ENCODE measurements at places on chromosomes 2 and 18. TPM values are rescaled to one million over a fixed set of nuclear protein-coding genes. Genes with fewer than 3 reads are reported as not detected.
A peak's percentile ranks its signal among the peaks of the same experiment; 100 is the strongest.

- H3K4me1 ChIP-seq = no peaks in the 10 kb centered on the region
- peak; percentile 56 for DNase-seq
- H3K36me3 ChIP-seq = no peaks in the 10 kb centered on the region
- no peak overlapping the region for H3K4me3 ChIP-seq
- H3K27ac ChIP-seq = no peak overlapping the region
- H3K27me3 ChIP-seq = peaks cover 11% of the 10 kb centered on the region
Observed at GRCh38 chr2:239818531-239819011, 206.6 kb downstream of the NDUFA10 start.

GRCh38 chr2:28068527-28068926, 178.0 kb downstream of the BABAM2 start:
- no peak for DNase-seq
- H3K4me1 ChIP-seq = no peaks in the 10 kb centered on the region
- H3K27ac ChIP-seq = no peak overlapping the region
- no peaks in the 10 kb centered on the region for H3K27me3 ChIP-seq
- H3K36me3 ChIP-seq = no peaks in the 10 kb centered on the region

DNA sequence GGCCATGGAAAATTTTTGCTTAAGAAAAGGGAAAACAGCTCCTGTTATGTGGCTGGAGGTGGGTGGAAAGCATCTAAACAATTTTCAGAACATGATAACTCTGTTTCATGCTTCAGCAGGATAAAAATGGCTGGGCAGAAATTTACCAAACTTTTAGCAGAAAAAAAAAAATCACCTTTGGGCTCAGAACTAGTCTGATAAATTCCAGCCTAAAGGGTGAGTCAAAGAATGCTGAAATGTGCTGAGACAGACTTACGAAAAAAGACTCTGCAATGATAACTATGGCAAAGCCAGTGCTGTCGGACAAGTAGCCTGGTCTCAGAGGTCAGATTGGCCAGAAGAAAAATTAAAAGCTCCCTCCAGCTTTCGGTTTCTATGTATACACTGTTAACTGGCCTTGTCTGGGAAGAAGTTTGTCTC, 123.6 kb downstream of the LRATD1 start:
- no peak overlapping the region for H3K27ac ChIP-seq
- H3K27me3 ChIP-seq = no peaks in the 10 kb centered on the region
- no peaks in the 10 kb centered on the region for H3K36me3 ChIP-seq
- DNase-seq = no peak
- H3K4me1 ChIP-seq = no peaks in the 10 kb centered on the region
- H3K4me3 ChIP-seq = no peak overlapping the region

The GPR155 gene
- 0.80 TPM for polyA plus RNA-seq

- no peak for DNase-seq
- no peak overlapping the region for H3K4me3 ChIP-seq
- H3K36me3 ChIP-seq = no peaks in the 10 kb centered on the region
- H3K4me1 ChIP-seq = no peaks in the 10 kb centered on the region
Observed at GRCh38 chr2:137910641-137911040, 53.6 kb upstream of the HNMT start.

- H3K27ac ChIP-seq = no peak overlapping the region
- DNase-seq = no peak
- peaks cover 97% of the 10 kb centered on the region for H3K36me3 ChIP-seq
- no peaks in the 10 kb centered on the region for H3K27me3 ChIP-seq
- H3K4me3 ChIP-seq = no peak overlapping the region
Observed at GRCh38 chr2:229798446-229799155, 84.2 kb upstream of the DNER start.

DNA sequence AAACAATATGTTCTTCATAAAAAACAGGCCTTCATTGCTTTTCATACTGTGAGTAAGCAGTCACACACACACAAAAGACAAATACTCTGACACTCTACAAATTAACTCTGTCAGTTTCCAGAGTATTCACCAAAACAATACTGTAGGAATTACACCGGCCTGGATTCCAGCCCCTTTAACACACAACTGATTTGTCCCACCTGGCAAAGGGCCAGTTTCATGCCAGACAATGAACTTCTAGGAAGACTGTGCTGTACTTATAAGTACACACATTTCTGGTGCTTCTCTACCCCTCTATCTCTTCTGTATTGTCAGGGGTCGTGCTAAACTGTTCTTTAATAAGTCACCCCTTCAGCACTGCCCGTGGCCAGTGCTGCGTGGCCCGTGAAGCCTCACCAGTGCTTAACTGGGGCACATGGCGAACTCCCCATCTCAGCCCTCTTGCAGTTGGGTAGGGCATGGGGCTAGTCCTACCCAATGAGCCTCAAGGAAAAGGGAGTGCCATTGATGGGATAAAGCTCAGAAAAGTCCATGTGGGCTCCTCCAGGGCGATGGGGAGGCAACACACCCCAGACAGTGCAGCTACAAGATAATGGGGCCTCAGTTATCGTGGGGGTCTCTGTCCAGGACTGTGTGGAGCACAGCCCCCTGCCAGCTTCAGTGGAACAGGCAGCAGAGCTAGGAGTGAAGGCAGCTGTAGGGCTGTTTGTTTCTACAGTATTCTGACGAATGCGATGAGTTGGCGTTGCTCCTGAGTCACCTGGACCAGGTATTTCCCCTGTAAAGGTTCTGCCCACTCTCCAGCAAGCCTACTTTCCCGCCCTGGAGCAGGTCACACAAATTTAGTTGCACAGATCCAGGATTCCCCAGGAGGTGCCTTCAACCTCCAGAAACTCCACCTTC, 99.0 kb downstream of the SP3 start:
- H3K27me3 ChIP-seq = no peaks in the 10 kb centered on the region
- H3K36me3 ChIP-seq = no peaks in the 10 kb centered on the region
- H3K4me3 ChIP-seq = no peak overlapping the region

DNA sequence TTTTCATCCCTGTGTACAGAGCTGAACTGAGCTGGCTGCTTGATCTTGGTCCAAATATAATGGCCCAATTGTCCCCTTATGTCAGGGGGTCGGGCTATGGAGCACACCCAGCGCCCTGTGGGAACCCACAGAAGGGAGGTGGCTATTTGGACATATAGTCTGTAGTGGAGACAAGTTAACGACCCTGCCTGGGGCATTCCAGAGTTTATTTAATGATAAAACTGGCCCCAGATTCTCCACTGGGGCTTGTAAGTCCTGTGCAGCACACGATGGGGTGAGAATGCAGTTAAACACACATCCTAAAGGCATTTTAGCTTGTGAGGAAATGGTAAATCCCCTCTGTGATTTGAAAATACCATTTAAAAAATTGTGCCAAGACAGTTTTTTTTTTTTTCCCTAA, 72.9 kb downstream of the QPCT start:
- H3K36me3 ChIP-seq = no peaks in the 10 kb centered on the region
- no peak for DNase-seq
- no peak overlapping the region for H3K27ac ChIP-seq
- H3K27me3 ChIP-seq = no peaks in the 10 kb centered on the region
- peaks cover 13% of the 10 kb centered on the region for H3K4me1 ChIP-seq
- H3K4me3 ChIP-seq = no peak overlapping the region

DNA sequence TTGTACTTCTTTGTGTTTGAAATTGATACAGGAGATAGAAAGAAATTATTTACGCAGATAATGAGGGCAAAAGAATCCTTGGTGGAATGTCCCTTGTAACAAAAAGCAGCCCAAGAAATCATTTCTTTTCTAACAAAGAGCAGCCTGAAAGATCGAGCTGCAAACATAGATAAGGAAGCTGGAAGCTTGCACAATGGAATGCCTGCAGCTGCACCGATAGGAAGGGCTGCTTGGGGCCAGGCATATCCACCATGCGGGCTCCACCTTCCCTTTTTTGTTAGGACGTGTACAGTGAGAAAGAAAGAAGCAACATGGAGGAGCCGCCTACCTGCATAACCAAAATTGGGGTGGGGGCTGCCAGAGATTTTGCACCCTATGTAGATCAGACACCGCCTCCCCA, 568.7 kb downstream of the METTL4 start:
- H3K4me3 ChIP-seq = no peak overlapping the region
- H3K27ac ChIP-seq = no peak overlapping the region
- H3K4me1 ChIP-seq = no peaks in the 10 kb centered on the region
- no peak for DNase-seq
- no peaks in the 10 kb centered on the region for H3K36me3 ChIP-seq
- no peaks in the 10 kb centered on the region for H3K27me3 ChIP-seq

GRCh38 chr18:63677500-63678225, 16.0 kb upstream of the SERPINB3 start:
- H3K36me3 ChIP-seq = no peaks in the 10 kb centered on the region
- H3K4me1 ChIP-seq = no peaks in the 10 kb centered on the region
- no peaks in the 10 kb centered on the region for H3K27me3 ChIP-seq
- H3K4me3 ChIP-seq = no peak overlapping the region
- DNase-seq = no peak

- DNase-seq = no peak
- H3K4me1 ChIP-seq = peaks cover 58% of the 10 kb centered on the region
- H3K27me3 ChIP-seq = no peaks in the 10 kb centered on the region
- no peak overlapping the region for H3K4me3 ChIP-seq
- H3K27ac ChIP-seq = peak overlapping the region; percentile 68
Observed at GRCh38 chr2:230129343-230129742, 60.6 kb upstream of the SLC16A14 start.

The GYPC gene
- 202 TPM for polyA plus RNA-seq

The NDC80 gene
- 3.4 TPM for polyA plus RNA-seq

The ZNF236 gene
- 1.5 TPM for polyA plus RNA-seq

The NYAP2 gene
- 0.09 TPM for polyA plus RNA-seq

GRCh38 chr2:119088416-119088815, 70.1 kb downstream of the C1QL2 start:
- H3K27me3 ChIP-seq = no peaks in the 10 kb centered on the region
- no peaks in the 10 kb centered on the region for H3K36me3 ChIP-seq
- DNase-seq = no peak

The CAPN13 gene
- polyA plus RNA-seq = not detected

GRCh38 chr2:37786854-37787253, 115.4 kb upstream of the CDC42EP3 start:
- DNase-seq = no peak
- H3K27ac ChIP-seq = no peak overlapping the region
- H3K4me3 ChIP-seq = no peak overlapping the region
- no peaks in the 10 kb centered on the region for H3K27me3 ChIP-seq

The PLGLB1 gene
- polyA plus RNA-seq = 8.0 TPM

DNA sequence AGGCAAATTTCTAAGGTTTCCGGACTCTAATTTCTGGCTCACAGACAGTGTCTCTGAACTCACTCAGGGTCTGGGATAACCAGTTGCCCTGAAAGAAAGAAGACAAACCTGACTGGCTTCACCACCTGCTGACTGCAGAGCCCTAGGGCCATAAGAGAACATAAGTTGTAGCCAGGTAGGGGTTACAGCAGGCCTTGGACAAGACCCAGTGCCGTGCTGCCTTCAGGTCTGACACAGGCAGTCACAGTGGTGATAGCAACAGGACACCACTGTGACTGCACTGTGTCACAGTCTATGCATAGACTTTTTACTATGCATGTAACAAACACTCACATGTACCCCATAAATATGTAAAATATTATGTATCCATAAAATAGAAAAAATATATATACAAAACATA, 508.5 kb downstream of the PID1 start:
- H3K4me3 ChIP-seq = no peak overlapping the region
- no peak for DNase-seq
- H3K36me3 ChIP-seq = no peaks in the 10 kb centered on the region
- H3K27me3 ChIP-seq = no peaks in the 10 kb centered on the region
- H3K27ac ChIP-seq = no peak overlapping the region
- no peaks in the 10 kb centered on the region for H3K4me1 ChIP-seq

GRCh38 chr2:120601566-120601965, 134.1 kb upstream of the GLI2 start:
- H3K4me3 ChIP-seq = no peak overlapping the region
- H3K27me3 ChIP-seq = no peaks in the 10 kb centered on the region
- H3K36me3 ChIP-seq = no peaks in the 10 kb centered on the region
- H3K27ac ChIP-seq = no peak overlapping the region
- DNase-seq = peak; percentile 59

- no peak overlapping the region for H3K4me3 ChIP-seq
- H3K4me1 ChIP-seq = no peaks in the 10 kb centered on the region
- H3K36me3 ChIP-seq = no peaks in the 10 kb centered on the region
- no peaks in the 10 kb centered on the region for H3K27me3 ChIP-seq
Observed at GRCh38 chr2:137769406-137769805, 194.9 kb upstream of the HNMT start.

- H3K4me1 ChIP-seq = no peaks in the 10 kb centered on the region
- no peak overlapping the region for H3K27ac ChIP-seq
- no peaks in the 10 kb centered on the region for H3K36me3 ChIP-seq
- no peak for DNase-seq
Observed at GRCh38 chr2:19648583-19648982, 253.2 kb downstream of the TTC32 start.

The SATB2 gene
- 0.50 TPM for polyA plus RNA-seq

The CTAGE1 gene
- polyA plus RNA-seq = not detected

The REEP1 gene
- 1.5 TPM for polyA plus RNA-seq

DNA sequence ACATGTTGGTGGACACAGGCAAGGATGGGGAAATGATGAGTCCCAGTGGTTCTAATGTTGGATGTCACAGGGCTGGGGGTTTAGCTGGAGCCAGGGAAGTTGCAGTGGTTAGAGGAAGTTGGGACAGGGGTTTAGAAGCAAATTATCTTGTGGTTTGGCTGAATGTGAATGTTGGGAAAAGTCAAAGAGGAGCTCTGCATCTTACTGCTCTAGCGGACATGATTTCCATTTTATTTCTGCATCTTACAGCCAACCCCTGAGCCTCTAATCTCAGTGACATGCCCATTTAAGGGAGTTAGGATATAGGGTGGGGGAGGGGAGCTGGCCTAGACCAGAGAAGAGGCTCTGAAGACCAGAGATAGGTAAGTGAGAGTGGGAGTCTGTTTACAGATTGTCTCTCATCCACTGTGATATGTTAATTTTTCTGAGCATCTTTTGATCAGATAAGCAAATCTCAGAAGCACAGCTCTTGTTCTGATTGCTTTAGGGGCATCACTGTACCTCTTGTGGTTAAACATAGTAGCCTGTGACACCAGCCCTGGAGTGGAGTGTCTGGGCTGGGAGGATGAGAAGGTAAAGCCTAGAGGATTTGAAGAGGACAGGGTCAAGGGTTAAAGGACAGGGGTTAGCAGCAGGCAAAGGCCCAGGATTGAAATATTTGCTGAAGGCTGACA, 43.6 kb downstream of the SETBP1 start:
- H3K4me3 ChIP-seq = no peak overlapping the region
- DNase-seq = no peak
- H3K4me1 ChIP-seq = peaks cover 93% of the 10 kb centered on the region
- no peaks in the 10 kb centered on the region for H3K27me3 ChIP-seq
- no peaks in the 10 kb centered on the region for H3K36me3 ChIP-seq

DNA sequence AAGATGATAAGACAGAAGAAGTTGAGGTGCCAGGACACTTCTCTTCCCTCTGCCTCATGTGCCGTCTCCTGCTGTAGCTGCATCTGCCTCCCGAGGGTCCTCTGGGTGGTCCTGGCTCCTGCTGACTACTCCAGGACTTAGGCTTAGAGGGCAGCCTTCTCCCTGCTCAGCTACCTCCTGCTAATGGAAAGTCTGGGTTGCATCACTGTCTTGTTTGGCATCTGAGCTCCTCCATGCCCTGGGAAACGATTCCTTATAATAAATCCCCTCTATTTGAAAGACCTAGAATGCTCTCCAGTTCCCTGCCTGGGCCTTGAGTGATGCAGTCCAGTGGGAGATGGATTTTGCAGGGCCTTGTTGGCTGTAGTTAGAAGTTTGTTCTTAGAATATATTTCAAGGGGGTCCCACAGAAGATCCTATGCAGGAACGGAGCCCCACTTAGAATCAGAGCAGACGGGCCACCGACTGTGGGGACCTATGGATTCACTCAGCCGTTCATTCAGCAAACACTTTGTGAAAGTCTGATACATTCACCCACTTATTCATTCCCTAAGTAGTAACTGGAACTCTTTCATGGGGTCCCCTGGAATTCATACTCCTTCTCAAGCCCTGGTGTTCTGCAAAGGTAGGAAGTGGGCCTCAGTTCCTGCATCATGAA, 269.8 kb upstream of the HDAC4 start:
- no peaks in the 10 kb centered on the region for H3K27me3 ChIP-seq
- DNase-seq = no peak
- H3K4me1 ChIP-seq = no peaks in the 10 kb centered on the region
- H3K4me3 ChIP-seq = no peak overlapping the region
